ENCODE measurements at places on chromosomes 2 and 18.

GRCh38 chr18:28382215-28382879, 205.4 kb upstream of the CDH2 start:
- no peak for DNase-seq

DNA sequence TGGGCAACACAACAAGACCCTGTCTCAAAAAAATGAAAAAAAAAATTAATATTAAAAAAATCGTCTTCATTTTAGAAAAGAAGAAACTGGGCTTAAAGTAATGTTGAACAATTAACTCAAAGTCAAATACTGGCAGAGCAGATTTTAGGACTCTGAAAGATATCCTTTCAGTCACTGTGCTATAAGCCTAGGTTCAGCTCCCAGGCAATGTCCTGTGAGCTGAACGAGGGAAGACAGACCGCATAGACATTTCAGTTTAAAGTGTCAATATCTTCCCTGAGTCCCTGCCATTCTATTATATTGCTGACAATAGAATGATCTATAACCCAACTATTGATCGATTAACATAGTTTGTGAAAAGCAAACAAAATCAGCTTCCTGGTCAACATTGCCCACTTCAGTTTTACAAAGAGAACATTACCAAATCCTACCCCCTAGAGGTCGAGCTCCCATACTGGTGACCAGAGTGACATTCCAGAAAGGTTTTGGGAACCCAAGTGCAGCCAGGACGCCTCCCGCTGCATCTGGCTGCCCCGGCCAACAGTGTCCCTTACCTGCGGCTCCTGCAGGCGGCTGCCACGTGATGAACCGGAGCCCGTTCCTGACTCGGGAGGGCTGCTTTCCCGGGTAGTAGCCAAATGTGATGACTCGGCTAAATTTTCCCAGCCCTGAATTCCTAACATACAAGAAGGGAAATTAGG, 639 bp downstream of the MRO start:
- no peak for DNase-seq

DNA sequence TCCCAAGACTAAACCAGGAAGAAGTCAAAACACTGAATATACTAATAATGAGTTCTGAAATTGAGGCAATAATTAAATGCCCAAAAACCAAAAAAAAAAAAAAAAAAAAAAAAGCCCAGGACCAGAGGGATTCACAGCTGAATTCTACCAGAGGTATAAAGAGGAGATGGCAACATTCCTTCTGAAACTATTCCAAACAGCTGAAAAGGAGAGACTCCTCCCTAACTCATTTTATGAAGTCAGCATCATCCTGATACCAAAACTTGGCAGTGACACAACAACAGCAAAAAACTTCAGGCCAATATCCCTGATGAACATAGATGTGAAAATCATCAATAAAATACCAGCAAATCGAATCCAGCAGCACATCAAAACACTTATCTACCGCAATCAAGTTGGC, 108.5 kb upstream of the COL3A1 start:
- no peak for DNase-seq

DNA sequence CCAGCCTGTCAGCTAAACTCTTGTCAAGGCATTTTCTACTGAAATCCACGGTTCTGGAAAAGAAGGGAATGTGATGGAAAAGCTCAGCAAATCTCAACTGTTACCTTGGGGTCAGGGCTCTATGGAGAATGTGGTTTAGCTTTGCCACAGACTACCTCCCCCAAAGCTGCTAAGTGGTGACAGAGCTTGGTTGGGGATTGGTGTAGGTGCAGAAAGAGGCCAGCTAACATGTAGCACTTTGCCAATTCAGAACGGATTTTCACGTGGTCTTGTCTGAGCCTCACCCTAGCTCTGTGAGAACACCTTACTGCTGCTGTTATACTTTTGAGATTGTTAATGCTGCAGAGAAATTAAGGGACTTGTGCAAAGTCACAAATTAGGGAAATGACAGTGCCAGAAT, 331.1 kb downstream of the RND3 start:
- no peak for DNase-seq

DNA sequence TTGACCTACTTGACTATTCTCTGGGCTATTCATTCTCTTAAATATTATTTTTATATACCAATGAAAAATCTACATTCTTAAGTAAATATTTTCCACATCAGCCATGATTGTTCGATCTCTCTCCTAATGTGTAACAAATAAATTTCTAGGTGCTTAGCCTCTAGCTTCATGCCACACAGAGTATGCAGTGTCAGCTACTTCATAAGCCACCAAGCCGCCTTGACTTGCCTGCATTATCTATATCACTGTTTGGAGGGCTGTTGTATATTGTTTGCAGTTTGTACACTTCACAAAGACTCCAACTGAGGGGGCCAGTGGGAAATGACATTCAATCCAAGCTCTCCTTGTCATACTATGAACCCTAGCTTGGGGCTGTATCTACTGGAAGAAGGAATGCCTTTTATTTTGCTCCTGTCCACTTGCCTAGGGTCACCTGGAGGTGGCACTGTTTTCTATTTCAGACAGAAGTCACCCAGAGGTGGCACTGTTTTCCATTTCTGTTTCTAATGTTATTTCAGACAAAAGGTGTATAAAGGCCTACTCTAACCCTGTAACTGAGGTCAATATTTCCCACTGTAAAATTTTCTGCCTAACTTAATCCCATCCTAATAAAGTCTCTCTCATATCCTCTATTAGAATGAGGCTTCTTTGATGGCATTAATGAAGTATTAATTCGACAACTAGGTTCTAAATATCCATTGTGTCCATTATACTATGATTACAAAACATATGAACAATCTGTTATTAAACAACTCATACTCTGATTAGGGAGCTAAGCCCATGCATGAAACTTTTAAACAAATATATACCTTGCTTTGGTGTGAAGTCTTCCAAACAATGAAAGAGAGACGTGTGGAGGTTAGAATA, 36.4 kb downstream of the COL5A2 start:
- peak; percentile 12 for DNase-seq
